ENCODE measurements at places on chromosomes 5 and 9.

GRCh38 chr5:145976431-145977155, 40.2 kb downstream of the SH3RF2 start:
- no peak for DNase-seq

GRCh38 chr5:3835811-3836210, 240.2 kb downstream of the IRX1 start:
- no peak for DNase-seq

- DNase-seq, result no peak
These were observed 405.3 kb downstream of the TLE4 start for GRCh38 chr9:79977074-79977435.

DNA sequence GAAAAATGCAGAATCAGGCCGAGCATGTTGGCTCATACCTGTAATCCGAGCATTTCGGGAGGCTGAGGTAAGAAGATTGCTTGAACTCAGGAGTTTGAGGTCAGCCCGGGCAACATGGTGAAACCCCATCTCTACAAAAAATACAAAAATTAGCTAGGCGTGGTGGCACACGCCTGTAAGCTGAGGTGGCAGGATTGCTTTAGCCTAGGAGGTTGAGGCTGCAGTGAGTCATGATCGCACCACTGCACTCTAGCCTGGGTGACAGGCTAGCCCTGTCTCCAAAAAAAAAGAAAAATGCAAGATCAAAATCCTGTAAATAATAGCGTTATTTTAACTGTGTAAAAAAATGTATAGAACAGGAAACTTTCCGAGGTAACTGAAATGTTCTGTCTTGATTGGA, 39.4 kb downstream of the RNF44 start:
- DNase-seq, result no peak

DNA sequence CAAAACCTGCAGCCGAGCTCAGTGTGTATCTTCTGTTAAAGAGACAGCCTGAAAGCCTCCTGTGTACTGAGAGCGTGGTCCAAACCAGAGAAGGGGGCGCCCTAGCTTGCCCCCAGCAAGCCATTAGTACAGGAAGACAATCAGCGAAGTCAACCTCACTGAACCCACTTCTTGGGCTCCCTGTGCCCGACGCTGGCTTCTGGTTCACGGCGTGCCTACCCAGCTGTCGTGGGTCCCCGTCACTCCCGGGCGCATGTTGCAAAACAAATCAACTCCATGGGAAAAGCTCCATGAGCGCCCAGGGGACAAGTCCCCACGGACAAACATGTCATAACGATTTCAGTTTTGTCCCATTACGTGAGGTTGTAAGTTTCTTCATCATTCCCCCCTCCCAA, 326.9 kb downstream of the SH3GL2 start:
- no peak for DNase-seq

GRCh38 chr5:43301653-43302091, 11.5 kb downstream of the HMGCS1 start:
- DNase-seq, result no peak

GRCh38 chr5:167229751-167230150, 1061.7 kb upstream of the WWC1 start:
- no peak for DNase-seq

DNA sequence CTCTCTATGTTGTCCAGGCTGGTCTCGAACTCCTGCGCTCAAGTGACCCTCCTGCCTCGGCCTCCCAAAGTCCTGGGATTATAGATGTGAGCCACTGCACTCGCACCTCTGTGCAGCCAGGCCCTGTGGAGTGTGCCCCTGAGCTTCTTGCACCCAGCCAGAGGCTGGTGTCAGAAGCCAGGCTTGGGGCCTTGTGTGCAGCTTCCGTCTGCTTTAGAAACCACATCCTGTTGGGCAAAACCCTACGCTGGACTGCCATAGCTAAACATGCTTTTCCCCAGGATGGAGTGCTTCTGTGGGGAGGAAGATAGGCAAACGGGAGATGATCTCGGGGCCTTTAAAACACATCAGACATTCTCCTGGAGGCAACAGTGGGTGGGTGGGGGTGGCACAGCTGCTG, 40.1 kb downstream of the PRRT1B start:
- peak; percentile 42 for DNase-seq

DNA sequence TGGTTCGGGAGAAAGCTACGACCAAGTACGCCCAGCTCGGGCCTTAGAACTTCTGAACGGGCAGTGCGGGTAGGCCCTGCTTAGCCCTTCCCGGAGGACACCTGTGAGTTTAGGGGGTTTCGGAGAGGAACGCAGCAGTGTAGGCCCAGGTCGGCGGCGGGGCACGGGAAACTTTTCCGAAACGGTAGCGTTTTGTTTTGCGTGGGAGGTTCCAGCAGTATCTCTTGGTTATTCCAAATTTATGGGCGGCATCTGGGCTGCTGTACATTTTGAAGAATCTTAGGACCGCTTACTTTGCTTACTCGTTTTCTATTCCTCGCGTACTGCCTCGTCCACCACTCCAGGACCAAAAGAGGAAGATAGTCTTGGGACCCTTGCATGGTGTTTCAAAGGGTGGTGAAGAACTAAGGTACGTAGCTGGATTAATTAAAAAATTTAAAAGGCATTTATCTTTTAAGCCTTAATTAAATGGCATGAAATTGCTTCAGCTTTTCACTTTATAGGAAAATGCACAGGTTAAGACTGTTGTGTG, 492 bp downstream of the TENT2 start:
- no peak for DNase-seq

- peak; percentile 43 for DNase-seq
These were observed at the start of gene PTCH1 for GRCh38 chr9:95516734-95517558. Gene PTCH1 (minus strand): TSS chr9:95516971.

DNA sequence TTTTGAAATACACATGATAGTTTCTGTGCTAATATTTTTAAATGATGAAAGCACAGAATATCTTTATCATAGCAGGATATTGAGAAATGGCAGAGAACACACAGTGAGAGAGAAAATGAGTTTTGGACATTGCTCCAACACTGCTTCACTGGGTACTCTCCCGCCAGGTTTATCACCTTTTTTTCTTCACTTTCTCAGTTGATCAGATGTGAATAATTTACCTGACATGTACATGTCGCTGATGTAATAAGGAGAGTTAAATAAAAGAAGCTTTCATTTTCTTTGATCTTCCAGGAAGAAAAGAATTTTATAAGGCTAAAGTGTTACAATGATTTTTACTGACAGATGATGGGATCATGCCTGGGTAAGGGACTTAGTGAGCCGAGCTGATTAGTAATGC, 134.5 kb downstream of the ALDH1A1 start:
- DNase-seq, result no peak

- DNase-seq, result no peak
These were observed 142.9 kb downstream of the DOCK8 start for GRCh38 chr9:357560-357959.

DNA sequence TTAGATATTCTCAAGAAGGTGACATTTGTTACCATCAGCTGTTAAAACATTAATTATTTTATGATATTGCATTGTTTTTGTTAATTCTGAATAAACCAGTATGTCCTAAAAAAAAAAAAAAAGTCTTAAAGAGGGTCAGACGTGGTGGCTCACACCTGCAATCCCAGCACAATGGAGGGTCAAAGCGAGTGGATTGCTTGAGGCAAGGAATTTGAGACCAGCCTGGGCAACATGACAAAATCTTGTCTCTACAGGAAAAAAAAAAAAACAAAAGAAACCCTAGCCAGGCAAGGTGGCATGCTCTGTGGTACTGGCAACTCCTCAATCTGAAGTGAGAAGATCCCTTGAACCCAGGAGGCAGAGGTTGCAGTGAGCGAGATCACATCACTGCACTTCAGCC, 46.8 kb downstream of the CYLC2 start:
- DNase-seq, result no peak

GRCh38 chr5:135122797-135123196, 88.8 kb upstream of the PITX1 start:
- DNase-seq, result no peak

GRCh38 chr9:94801681-94802080, 75.2 kb downstream of the AOPEP start:
- DNase-seq, result no peak

- peak; percentile 78 for DNase-seq
These were observed 41.0 kb upstream of the MTAP start for GRCh38 chr9:21761309-21761901.

GRCh38 chr9:17863213-17863883, 284.5 kb downstream of the SH3GL2 start:
- no peak for DNase-seq

GRCh38 chr5:153445875-153446579, 44.4 kb upstream of the GRIA1 start:
- DNase-seq, result no peak

DNA sequence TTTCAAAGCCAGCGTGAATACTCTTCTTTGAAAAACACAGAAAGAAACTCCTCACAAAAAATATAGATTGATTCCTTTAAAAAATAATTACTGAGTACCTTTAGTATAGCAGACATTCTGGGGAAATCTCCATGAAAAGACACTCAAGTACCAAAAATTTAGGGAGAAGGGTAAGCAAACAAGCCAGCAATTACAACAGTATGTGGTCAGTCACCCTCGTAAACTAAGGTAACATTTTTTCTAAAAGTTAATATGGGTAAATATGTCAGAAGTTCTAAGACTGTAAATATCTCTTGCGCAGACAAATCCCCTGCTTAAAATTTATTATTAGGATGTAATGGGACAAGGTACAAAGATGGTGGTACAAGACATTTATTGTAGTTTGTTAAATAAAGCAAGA, 102.0 kb upstream of the PTGER4 start:
- no peak for DNase-seq

GRCh38 chr9:122816163-122816867, 12.1 kb downstream of the PDCL start:
- DNase-seq, result peak; percentile 45

DNA sequence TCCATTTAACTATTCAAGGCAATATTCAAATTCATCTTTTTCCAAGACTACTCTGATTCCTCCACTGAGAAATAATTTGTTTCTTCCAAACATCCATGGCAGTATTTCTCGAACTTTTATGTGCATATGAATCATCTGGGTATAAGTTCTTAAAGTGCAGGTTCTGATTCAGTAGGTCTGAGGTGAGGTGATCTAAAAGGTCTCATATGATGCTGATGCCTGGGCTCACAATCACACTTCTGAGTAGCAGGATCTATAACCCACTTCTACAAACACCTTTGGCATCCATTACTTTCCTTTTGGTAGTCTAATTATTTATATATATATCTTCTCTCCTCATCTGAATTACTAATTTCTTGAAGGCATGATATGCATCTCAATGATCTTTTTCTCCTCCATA, 7.2 kb downstream of the ERP44 start:
- DNase-seq, result no peak

- no peak for DNase-seq
These were observed 8.6 kb upstream of the ZDHHC12 start for GRCh38 chr9:128732576-128732975.

- no peak for DNase-seq
These were observed 78.2 kb upstream of the MAN2A1 start for GRCh38 chr5:109611505-109611904.

- DNase-seq, result no peak
These were observed 31.8 kb downstream of the NR6A1 start for GRCh38 chr9:124739360-124739759.

DNA sequence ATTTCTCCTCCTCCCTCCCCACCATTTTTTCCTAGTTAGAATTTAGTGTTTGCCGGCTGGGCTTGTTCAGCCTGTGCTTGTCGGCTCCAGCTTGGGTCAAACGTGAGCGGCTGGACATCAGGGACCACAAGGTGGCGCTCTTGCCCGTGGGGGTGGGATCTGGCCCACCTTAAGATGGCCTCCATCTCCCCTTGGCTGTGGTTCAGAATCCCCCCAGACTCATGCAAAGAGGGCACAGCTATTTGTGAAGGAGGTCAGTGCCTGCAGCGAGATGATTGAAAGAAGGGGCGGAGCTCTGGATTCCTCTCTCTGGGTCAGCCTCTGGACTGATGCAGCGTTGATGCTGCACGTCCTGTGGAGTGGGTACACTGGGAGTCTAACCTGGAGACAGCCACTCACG, 283.3 kb upstream of the TUT7 start:
- peak; percentile 7 for DNase-seq

GRCh38 chr5:141976176-141976575, 7.3 kb downstream of the RNF14 start:
- DNase-seq, result no peak

- no peak for DNase-seq
These were observed 31.8 kb upstream of the PWWP2A start for GRCh38 chr5:160151017-160151416.

GRCh38 chr5:72313141-72313540, 6.9 kb downstream of the MRPS27 start:
- no peak for DNase-seq

GRCh38 chr5:54446379-54446732, 9.1 kb upstream of the HSPB3 start:
- no peak for DNase-seq

GRCh38 chr5:170821257-170821800, 37.8 kb downstream of the GABRP start:
- no peak for DNase-seq

- no peak for DNase-seq
These were observed 299.4 kb downstream of the ZSWIM6 start for GRCh38 chr5:61631438-61631941.

DNA sequence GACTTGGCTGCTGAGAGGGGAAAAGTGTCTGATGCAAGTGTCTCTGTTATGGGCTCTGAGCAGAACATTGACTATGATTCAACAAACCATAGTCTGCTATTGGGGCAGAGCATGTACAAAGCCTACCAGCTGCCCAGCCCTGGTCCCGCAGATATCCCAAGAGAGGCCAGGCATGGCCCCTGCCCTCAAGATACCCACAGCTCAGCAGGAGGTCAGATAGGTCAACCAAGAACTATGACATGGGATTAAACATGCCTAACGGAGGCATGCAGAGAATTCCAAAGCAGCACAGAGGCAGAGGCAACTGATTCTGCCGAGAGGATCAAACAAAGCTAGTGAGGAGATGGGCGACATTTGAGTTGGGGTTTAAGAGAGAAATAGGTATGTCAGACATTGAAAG, 39.9 kb upstream of the CPLX2 start:
- no peak for DNase-seq

- DNase-seq, result no peak
These were observed 312.8 kb upstream of the IRX1 start for GRCh38 chr5:3282841-3283240.

DNA sequence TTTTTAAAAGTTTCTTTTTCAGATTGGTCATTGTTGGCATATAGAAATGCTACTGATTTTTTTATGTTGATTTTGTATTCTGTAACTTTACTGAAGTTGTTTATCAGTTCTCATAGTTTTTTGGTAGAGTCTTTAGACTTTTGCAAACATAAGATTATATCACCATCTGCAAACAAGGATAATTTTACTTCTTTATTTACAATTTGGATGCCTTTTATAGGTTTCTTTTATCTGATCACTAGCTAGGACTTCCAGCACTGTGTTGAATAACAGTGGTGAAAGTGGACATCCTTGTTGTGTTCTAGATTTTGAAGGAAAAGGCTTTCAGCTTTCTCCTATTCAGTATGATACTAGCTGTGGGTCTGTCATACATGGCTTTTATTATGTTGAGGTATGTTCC, 170.3 kb downstream of the WDR70 start:
- DNase-seq, result no peak

DNA sequence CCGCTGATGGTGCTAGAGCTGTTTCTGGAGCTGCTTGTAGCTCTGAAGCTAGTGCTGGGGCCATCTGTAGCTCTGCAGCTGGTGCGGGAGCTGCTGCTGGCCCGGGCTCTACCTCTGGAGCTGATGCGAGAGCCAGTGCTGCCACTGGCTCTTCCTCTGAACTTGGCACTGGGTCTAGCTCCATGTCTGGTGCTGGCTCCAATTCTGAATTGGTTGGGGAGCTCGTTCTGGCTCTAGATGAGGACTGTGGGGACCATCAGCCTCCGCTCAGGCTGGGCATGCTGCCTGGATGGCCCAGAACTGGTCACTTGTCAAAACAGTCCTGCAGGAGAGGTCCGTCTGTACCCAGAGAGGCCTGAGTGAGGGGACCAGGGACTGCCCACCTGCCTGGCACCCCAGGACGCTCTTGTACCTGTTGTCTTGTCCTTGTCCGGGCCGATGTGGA, 21.5 kb downstream of the OBP2B start:
- no peak for DNase-seq
